ENCODE measurements at places on chromosomes 3 and 15. TPM values are rescaled to one million over a fixed set of nuclear protein-coding genes. Genes with fewer than 3 reads are reported as not detected.

The SLC6A1 gene
- not detected for total RNA-seq

The MAP2K5 gene
- total RNA-seq, result 7.7 TPM

The TM6SF1 gene
- total RNA-seq, result 0.17 TPM

The OR5AC2 gene
- not detected for total RNA-seq

The RETNLB gene
- total RNA-seq, result not detected

The DAZL gene
- not detected for total RNA-seq

The SEMA3G gene
- 0.04 TPM for total RNA-seq

The CLDN16 gene
- 0.06 TPM for total RNA-seq

The CASR gene
- total RNA-seq, result not detected

The MAP4 gene
- 117 TPM for total RNA-seq

The ROBO1 gene
- total RNA-seq, result 14.8 TPM

The IGSF11 gene
- 4.8 TPM for total RNA-seq

The AGTR1 gene
- total RNA-seq, result 0.48 TPM

The TMC3 gene
- not detected for total RNA-seq

The DVL3 gene
- 24.6 TPM for total RNA-seq

The CPOX gene
- 22.6 TPM for total RNA-seq

The CCDC33 gene
- 7.6 TPM for total RNA-seq

The TTLL13 gene
- 0.16 TPM for total RNA-seq

The WDR93 gene
- 0.20 TPM for total RNA-seq

The DLL4 gene
- 0.51 TPM for total RNA-seq

The CHRD gene
- total RNA-seq, result 0.12 TPM

The RYR3 gene
- not detected for total RNA-seq

The KCNMB2 gene
- total RNA-seq, result not detected

The NEIL1 gene
- total RNA-seq, result 0.80 TPM

The GOLGA8F gene
- total RNA-seq, result not detected

The SNTN gene
- total RNA-seq, result not detected

The FEZF2 gene
- total RNA-seq, result not detected

The COMMD4 gene
- 176 TPM for total RNA-seq

The SEMA5B gene
- 0.45 TPM for total RNA-seq

The ITIH4 gene
- 0.84 TPM for total RNA-seq

The CP gene
- total RNA-seq, result 6.5 TPM

The C3orf20 gene
- total RNA-seq, result not detected

The C3orf85 gene
- total RNA-seq, result not detected

The ITGB5 gene
- 410 TPM for total RNA-seq
